Activated naive CD4-positive, alpha-beta T cell (primary cell): ENCODE measurements at places on chromosomes 5 and 9.

DNA sequence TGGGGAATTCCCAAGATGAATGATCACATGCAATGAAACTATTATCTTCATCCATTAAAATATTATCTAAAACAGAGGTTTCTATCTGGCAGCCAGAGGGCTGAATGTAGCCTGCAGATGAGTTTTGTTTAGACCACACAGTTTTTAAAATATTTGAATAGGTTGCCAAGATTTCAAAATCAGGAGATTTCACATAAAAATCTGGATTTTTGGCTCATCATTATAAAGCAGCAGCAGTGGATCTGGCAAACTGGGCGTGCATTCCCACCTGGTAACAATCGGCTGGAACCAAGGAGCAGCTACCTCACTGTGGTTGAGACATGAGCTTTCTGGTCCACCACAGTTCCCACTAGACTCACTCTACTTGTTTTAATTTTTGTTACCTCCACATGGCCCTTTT is 155.1 kb downstream of the BNC2 start:
- no peak for DNase-seq

DNA sequence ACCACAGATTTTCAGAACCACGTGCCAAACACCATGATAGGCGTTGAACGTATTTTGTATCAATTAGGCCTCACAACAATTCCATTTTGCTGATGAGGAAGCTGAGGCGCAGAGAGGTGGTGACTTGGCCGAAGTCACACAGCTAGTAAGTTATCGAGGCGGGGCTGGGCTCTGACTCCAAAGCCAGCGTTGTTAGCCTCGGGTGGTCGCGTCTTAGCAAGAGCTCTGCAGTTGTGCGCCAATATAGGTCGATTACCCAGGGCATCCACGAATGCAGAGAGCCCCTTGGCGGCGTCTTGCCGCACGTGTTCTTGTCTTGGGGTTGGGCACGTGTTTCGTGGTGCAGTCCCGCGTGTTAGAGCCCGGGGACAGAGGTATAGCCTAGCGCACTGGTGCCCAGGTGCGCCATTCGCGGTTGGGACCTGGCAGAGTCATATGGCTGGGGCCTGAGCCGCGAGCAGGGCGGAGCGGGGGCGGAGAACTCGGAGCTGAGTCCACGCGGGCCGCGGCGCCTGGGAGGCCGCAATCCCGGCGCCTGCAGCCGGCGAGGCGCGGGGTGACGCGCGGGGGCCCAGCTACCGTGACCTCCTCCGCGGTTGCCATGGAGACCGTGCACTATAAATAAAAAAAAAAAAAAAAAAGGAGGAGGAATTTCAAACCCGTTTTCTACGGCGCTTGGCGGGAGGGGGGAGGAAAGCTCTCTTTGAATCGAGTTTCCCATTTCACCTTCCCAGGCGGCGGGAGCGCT is 62.3 kb downstream of the CXXC5 start:
- DNase-seq: no peak

- no peak for DNase-seq
Observed at GRCh38 chr9:135607401-135608293, 31.7 kb downstream of the GLT6D1 start.

- DNase-seq: no peak
Observed at GRCh38 chr5:53426878-53427277, 53.6 kb upstream of the FST start.

DNA sequence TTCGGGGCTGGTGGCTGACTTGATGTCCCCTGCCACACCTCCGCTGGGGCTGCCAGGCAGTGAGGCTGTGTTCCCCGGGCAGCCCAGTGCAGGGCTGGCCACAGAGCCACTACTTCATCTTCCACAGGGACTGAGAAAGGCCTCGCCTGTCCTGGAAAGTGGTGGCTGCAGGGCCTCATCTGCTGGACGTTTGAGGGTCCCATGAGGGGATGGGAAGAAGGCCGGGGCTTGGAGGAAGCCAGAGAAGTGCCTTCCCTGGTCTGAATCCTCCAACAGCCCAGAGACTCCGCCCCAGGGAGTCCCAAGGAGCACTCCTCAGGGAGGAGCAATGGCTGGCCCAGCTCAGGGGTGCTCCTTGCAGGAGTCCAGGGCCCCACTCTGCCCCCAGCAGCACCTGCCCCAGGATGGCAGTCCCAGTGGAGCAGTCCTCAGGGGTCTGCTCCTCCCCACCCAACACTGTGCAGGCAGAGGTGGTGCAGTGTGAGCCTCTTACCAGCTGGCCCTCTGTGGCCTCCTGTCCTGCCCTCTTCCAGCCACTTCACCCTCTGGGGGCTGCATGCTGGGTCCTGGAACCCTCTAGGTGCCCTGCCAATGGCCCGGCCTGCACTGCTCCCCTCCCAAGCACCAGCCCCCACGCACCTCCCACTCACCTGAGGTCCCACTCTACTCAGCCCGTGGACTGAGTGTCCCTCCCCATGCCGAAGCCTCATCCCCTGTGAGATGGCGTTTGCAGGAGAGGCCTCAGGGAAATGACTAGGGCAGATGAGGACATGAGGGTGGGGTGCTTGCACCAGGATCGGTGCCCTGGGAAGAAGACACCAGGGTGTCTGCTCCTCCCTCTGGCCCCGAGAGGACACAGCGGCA is 47.3 kb upstream of the COL5A1 start:
- DNase-seq: no peak

- no peak for DNase-seq
Observed at GRCh38 chr5:93433422-93433821, 147.6 kb downstream of the NR2F1-AS1 start.

DNA sequence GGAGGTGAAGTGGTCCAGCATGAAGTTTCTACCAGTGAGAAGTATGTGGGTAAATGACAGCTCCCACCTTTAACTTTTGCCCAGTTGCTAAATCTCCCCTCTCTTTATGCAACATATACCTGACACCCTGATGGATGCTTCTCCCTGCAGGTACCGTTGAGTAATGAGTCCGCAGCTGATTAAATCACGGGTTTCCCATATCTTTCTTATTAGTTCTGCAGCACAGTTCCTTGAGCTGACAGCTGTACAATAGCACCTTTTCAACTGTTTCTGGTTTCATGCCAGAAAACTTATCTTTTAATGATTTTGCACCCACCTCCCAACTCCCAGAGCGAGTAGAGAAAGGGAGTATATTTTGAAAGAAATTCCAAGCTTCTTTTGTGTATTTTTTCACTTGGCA is 161.0 kb upstream of the TUT7 start:
- DNase-seq: no peak

DNA sequence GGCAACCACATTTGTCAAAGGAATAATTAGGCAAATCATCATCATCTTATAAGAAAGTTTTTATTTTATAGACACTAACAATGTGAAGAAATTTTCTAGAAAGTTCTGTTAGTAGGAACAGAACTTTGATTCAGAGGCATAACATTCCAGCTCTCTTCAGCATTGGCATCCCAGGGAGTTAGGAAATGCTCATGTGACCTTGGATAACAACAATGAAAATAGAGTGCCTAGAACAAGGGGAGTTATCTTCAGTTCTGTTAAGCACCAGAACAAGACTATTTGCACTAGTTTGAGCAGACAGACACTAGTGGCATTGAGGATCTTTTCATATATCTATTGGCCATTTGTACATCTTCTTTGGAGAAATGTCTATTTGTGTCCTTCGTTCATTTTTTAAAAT is 7.0 kb upstream of the NMUR2 start:
- DNase-seq: no peak

DNA sequence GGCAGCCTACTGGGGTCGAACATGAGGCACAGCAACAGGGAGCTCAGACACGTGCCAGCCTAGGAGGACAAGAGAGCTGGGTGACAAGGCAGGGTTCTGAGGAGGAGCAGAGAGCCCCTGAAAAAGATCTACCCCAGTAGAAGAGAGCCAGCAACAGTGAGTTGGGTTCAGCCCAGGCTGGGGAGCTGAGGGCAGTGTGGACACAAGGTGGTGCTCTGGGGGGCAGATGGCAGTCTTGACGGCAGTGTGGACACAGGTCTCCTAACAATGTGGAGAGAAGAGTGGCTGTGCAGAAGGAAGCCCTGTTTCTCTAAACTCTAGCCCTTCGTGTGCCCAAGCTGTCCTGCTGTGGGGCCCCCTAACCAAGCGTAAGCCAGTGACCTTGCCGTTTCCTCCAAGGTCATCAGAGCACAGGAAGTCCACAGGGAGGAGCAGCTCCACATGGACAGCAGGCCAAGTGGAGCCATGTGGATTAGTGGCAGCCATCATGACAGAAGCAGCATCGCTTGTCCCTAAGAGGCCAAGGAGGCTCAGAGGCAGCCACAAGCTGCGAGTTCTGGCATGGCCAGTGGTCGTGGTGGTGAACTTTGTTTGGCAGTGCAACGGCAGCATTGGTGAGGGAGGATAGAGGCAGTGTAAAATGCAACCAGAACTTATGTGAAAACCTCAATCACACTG is 25.1 kb upstream of the LMX1B start:
- DNase-seq: no peak

- DNase-seq: no peak
Observed at GRCh38 chr9:76562511-76562911, 103.5 kb downstream of the GCNT1 start.
